Activated CD4-positive, alpha-beta T cell treated with anti-CD3 and anti-CD28 coated beads, Interleukin-2, Interleukin-6, amounts not matched to agents 100 ng/mL and 50 ng/mL, durations not matched to agents 16 hours and 8 hours (primary cell): ENCODE measurements at places on chromosomes 13 and 19.

GRCh38 chr13:26051657-26052311 lies at the start of gene SHISA2:
TSS of gene SHISA2 (minus strand) at chr13:26052016. CDS start at chr13:26050975, 1,041 bp downstream.
- peak; percentile 32 for DNase-seq

DNA sequence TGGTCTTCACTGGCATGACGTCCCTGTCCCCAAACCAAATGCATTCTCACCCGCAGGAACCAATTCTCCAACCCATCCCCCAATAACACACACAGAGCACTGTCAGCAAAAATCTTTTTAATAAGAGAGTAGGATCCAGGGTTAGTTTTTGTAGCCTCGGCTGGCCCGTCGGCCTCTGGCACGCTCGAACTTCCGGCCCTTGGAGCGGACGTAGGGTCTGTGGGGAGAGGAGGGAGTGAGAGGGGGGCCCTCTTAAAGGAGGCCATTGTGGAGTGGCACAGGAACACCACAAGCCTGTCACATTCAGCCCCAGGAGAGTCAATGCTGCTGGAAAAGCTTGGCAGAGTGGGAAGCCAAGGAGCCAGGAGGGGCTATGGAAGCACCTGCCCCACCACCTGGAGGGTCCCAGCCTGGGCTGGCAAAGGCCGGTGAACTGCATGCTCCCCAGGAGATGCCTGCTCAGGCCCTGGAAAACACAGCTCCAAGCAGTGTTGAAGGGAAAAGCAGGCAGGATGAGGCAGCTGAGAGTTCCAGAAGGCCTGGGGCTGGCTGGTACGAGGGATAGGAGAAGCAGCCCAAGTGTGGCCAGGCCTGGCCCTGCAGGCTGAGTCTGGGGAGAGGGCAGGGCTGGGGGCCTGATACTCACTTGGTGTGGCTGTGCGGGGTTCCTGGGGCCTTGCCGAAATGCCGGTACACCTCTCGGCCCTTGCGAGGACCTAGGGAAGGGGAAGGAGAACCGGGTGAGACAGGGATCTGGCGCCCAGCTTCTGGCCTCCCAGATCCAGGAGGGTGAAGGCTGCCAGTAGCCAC lies 560 bp upstream of the FAM83E start:
- DNase-seq, result no peak

DNA sequence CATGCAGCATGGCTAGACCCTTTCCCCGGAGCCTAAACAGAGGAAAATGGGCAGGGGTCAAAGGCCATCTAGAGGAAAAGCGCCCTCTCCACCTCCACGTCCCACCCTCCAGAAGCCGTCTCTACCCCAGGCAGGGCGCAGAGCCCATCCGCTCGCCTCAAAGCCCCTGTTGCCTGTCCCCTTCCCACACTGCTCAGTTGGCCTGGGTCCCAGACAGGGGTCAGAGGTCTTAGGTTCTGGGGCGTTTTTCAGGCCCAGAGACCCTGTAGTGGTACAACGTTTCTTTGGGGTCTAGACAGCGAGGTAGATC lies 285 bp downstream of the TMEM143 start:
- no peak for DNase-seq

DNA sequence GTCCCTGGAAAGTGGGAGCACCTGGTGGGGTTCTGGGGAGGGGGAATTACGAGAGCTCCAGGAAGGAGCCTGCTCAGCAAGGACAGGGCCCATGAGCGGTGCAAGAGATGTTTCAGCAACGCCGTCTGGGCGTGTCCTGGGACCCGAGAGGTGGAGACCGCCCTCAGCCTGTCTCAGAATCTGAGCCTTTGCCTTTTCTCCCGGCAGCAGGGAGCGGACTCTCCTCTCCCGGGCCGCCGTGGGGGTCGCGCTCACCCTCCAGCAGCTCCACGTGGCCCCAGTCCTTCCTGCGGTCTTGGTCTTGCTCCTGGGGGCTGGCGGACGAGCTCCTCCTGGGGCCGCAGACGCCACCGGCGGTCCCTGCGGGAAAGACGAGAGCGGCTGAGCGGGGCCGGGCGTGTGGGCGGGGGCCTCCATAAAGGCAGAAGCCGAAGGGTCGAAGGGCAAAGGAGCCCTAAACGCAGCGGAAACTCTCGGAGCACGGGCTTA lies 714 bp downstream of the POLRMT start:
- DNase-seq, result peak; percentile 65

DNA sequence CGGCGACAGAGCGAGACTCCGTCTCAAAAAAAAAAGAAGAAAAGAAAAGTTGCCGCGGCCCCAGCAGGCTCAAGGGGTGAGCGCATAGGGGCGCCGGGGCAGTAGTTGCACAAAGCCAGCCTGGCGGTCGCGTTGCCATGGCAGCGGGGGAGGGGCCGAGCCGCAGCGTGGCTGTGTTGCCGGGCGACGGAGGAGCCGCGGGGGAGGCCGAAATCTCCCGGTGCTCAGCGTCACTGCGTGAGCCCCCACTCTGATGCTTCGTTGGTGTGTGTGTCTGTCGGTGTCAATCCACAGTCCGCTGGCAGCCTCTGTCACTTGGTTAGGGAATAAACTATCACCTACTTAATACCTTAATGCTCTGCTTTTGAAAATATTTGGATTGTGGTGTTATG lies 82.9 kb upstream of the C1QTNF9B start:
- peak; percentile 87 for DNase-seq

DNA sequence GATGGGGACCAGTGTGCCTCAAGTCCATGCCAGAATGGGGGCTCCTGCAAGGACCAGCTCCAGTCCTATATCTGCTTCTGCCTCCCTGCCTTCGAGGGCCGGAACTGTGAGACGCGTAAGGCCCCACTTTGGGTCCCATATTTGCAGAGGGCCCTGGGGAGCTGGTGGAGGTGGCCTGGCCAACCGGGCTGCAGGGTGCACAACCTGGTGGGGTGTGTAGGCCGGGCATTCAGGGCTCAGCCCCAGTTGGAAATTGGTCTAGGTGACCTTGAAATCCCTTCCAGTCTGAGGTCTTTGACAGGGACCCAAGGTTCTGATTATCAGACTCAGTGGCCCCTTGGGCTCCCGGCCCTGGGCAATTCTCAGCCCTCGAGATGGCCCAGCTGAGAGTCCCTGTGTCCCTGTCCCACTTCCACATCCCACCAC lies 8.3 kb downstream of the F7 start:
- DNase-seq, result no peak

DNA sequence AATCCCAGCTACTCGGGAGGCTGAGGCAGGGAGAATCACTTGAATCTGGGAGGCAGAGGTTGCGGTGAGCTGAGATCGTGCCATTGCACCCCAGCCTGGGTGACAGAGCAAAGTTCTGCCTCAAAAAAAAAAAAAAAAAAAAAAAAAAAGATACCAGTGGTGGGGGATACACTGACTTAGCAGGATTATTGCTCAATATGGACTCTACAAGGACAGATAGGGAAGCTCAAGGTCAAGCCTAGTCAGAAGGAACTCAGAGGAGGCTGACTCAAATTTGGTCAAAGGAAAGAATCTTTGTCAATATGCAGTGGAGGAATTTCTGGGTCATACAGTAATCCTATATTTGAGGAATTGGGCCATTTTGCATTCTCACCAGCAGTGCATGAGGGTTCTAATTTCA lies 6.7 kb upstream of the DIAPH3 start:
- no peak for DNase-seq

- DNase-seq, result no peak
Observed at GRCh38 chr19:10863107-10863717, 8.1 kb upstream of the CARM1 start.
